ENCODE measurements at places on chromosomes 1 and 21.
A peak's percentile ranks its signal among the peaks of the same experiment; 100 is the strongest.

DNA sequence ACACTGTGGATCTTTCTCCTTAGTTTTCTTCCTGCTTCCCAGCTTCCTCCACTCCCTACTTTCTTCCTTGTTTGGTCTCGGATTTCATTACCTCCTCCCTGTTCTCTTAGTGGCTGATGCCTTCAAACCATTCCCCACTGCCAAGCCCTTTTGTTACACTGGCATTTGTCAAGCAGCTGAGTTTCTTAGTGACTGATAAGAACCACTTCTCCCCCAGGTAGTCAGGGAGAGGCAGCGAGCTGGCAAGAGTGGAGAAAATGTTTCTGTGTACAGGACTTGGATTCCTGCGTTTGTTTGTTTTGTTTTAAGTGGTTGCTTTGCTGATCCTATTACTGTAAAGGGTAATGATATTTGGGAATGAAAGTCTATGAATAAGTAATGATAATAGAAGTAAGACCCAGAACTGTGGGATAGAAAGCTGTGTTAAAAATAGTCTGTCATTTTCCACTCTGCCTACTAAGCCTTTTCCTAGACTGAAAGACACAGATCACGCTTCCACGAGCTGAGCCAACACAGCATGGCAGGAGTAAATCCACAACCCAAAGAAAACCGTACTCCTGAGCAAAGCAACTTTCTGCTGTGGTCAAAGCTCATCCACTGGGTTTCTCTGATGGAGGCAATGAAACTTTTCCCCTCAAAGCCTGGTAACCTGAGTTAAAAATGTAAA lies 10.1 kb upstream of the SERTAD4 start:
- DNase-seq, result peak; percentile 81
- H3K4me3 ChIP-seq, result no peak overlapping the region
- no peaks in the 10 kb centered on the region for H3K27me3 ChIP-seq
- H3K36me3 ChIP-seq, result no peaks in the 10 kb centered on the region
- no peaks in the 10 kb centered on the region for H3K4me1 ChIP-seq
- H3K27ac ChIP-seq, result no peak overlapping the region

GRCh38 chr1:4773226-4773625 lies 118.8 kb downstream of the AJAP1 start:
- DNase-seq, result no peak
- H3K4me1 ChIP-seq, result no peaks in the 10 kb centered on the region
- H3K4me3 ChIP-seq, result no peak overlapping the region
- H3K27ac ChIP-seq, result no peak overlapping the region

DNA sequence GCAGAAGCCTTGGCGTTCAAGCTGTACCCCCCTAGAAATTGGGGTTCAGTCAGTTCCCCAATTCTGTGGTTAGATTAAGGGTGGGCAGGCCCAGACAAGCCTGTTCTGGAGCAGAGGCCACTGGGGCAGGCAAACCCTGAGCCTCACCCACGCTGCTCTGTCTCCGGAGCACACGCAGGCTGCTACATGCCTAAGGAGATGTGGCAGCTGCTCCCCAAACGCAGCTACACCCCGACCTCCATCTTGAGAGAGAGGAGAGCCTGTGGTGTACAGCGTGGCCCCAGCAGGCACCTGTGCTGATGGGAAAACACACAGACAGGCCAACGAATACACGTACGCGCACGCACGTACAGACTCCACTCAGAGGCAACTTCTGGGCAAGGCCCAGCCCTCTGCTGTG lies 33.9 kb upstream of the GRHL3 start:
- H3K4me3 ChIP-seq, result no peak overlapping the region
- no peaks in the 10 kb centered on the region for H3K4me1 ChIP-seq
- H3K27me3 ChIP-seq, result no peaks in the 10 kb centered on the region
- no peaks in the 10 kb centered on the region for H3K36me3 ChIP-seq
- peak; percentile 41 for DNase-seq
- no peak overlapping the region for H3K27ac ChIP-seq

DNA sequence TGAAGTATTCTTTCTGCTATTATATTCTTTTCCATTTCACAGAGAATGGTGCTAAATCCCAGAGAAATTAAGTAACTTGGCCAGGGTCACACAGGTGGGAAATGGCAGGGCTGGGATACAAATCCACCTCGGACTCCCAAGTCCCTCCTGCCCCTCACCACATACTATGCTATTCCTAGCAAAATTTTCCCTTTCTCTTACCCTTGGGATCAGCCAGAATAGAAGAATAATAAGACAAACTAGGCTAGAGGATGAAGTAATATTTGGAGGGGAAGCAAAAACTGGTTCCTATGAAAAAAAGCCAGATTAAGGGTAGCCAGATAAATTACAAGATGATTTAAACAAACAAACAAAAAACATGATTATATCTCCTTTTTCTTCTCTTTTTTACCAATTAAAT lies 62.5 kb downstream of the TGFB2 start:
- no peaks in the 10 kb centered on the region for H3K4me1 ChIP-seq
- H3K27me3 ChIP-seq, result no peaks in the 10 kb centered on the region
- no peak overlapping the region for H3K27ac ChIP-seq
- no peaks in the 10 kb centered on the region for H3K36me3 ChIP-seq
- no peak overlapping the region for H3K4me3 ChIP-seq

DNA sequence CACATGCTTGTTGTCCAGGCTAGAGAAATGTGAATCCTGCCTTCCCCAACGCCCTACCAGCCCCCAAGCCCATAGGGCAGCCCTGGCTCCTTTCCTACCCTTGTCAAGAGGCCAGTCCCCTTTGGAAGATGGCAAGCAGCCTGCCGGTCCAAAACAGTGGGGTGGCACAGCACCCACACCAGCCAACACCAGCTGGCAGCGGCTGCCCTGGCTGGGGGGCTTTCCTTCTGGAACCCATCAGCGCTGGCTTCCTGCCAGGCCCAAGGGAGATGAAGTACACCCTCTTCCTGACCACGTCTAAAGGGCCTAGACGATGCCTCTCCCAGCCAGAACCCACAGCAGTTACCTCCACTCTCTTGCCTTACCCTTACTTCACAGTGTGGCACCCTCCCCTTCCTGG lies 24.2 kb downstream of the KCNN3 start:
- H3K27me3 ChIP-seq, result no peaks in the 10 kb centered on the region
- H3K36me3 ChIP-seq, result no peaks in the 10 kb centered on the region
- no peak overlapping the region for H3K27ac ChIP-seq
- DNase-seq, result no peak
- no peaks in the 10 kb centered on the region for H3K4me1 ChIP-seq

DNA sequence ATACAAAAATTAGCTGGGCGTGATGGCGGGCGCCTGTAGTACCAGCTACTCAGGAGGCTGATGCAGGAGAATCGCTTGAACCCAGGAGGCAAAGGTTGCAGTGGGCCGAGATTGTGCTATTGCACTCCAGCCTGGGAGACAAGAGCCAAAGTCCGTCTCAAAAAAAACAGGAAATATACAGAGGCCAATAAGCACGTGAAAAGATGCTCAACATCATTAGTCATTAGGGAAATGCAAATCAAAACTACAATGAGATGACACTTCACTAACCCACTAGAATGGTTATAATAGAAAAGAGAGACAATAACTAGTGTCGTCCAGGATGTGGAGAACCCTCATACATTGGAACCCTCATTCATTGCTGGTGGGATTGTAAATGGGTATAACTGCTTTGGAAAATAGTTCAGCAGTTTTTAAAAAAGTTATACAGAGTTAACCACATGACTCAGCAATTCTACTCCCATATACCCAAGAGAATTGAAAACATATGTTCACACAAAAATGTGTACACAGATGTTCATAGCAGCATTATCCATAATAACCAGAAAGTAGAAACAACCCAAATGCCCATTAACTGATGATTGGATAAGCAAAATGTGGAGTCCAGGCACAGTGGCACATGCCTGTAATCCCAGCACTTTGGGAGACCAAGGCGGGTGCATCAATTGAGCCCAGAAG lies 6.4 kb upstream of the E2F2 start:
- no peaks in the 10 kb centered on the region for H3K36me3 ChIP-seq
- no peaks in the 10 kb centered on the region for H3K4me1 ChIP-seq
- no peak overlapping the region for H3K4me3 ChIP-seq
- DNase-seq, result no peak
- no peak overlapping the region for H3K27ac ChIP-seq

DNA sequence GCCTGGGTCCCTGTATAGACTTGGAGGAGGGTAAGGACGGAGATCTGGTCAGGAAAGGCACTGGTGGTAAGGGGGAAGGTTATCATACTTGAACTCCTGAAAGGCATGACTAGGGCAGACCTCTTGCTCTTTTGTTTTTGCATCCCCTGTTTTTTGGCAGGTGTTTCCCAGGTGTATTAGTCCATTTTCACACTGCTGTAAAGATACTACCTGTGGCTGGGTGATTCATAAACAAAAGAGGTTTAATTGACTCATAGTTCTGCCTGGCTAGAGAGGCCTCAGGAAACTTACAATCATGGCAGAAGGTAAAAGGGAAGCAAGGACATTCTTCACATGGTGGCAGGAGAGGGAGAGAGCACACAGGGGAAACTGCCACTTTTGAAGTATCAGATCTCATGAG lies 57.2 kb upstream of the APOBEC4 start:
- no peak overlapping the region for H3K27ac ChIP-seq
- no peak overlapping the region for H3K4me3 ChIP-seq
- DNase-seq, result no peak
- H3K36me3 ChIP-seq, result no peaks in the 10 kb centered on the region
- H3K4me1 ChIP-seq, result no peaks in the 10 kb centered on the region
- H3K27me3 ChIP-seq, result no peaks in the 10 kb centered on the region
